Nasal cavity respiratory epithelium epithelial cell of viscerocranial mucosa (primary cell): ENCODE measurements at places on chromosomes 11 and 22. TPM values are rescaled to one million over a fixed set of nuclear protein-coding genes. Genes with fewer than 3 reads are reported as not detected.

Gene NUDT8
- 7.8 and 8.5 TPM in 2 replicates for total RNA-seq

Gene CNGA4
- total RNA-seq: 0.07 TPM in 1 of 2 replicates, not detected in the other

Gene RAG1
- 0.68 and 1.8 TPM in 2 replicates for total RNA-seq

Gene IL18
- 23.3 and 40.0 TPM in 2 replicates for total RNA-seq

Gene SMIM35
- not detected in 2 replicates for total RNA-seq

Gene APOL3
- 2.8 TPM in 1 of 2 replicates, not detected in the other for total RNA-seq

Gene RAB6A
- total RNA-seq: 247 and 294 TPM in 2 replicates

Gene EXPH5
- 24.3 and 27.4 TPM in 2 replicates for total RNA-seq

Gene PDE3B
- under 0.01 and 0.14 TPM in 2 replicates for total RNA-seq

Gene GRIA4
- under 0.01 TPM in 1 of 2 replicates, not detected in the other for total RNA-seq

Gene GDPD4
- total RNA-seq: not detected in 2 replicates

Gene C11orf52
- 1.0 and 1.1 TPM in 2 replicates for total RNA-seq

Gene DGCR6
- total RNA-seq: 1.00 and 2.1 TPM in 2 replicates

Gene LDHAL6A
- not detected in 2 replicates for total RNA-seq
